ENCODE measurements at places on chromosomes 6 and 20.
A peak's percentile ranks its signal among the peaks of the same experiment; 100 is the strongest.

DNA sequence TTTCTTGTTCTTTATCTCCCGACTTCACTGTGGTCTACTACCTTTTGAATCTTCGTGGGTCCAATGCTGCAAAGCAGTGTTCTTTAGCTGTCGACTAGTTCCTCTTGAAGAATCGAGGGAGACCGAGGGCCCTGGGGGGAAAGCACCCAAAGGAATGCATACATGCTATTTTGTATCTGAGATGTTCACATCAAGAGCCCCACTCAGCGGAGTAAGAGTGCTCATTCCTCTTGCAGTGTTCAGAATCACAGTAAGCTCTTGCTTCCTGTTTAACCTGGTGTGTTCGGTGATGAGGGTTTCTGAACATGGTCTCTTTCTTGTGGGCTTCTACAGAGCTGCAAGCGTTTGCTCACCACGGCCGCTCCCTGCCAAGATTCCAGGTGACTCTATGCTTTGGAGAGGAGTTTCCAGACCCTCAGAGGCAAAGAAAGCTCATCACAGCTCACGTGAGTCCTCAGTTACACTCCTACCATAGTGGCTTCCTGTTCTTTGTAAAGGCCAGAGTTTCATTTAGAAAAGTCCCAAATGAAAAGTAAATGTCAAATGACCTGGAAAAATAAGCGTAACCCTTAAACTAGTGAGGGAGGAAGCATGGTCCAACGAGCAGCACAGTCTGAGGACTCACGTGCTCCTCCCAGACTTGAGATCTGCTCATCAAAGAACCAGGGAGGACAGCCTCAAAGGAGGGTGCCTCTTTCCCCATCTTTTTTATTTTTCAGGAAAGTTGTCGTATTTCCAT lies 13.3 kb downstream of the IRF4 start:
- DNase-seq, result no peak

DNA sequence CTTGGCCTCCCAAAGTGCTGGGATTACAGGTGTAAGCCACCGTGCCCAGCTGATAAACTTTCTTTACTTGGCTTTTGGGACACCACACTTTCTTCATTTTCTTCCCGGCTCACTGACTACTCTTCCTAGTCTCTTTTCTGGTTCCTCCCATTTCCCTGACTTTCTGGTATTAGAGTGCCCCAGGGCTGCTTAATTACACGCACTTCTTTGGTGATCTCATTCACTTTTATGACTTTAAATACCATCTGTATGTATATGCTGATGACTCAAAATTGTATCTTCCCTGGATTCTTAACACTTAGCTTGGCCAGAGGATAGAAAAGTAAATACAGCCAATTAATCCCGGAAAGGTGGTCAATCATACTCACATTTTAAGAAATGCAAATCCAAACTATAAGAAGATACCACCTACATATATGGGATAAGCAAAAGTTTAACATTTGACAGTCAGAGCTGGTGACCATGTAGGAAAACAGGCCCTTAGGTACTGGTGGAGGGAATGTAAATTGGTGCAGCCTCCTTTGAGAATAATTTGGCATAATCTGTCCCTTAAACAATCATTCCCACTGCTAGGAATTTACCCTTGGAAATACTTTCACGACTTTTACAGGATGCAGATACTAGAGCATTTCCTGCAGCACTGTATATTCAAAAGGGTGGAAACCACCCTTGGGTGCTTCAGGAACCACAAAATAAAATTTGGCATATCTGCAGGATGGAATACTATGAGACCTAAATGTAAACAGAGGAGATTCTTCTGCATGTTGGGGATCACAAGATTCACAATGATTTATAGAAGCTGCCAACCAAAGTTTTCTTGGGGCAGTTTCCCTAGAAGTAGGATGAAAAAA lies 9.4 kb upstream of the NANP start:
- DNase-seq, result no peak

- no peak for DNase-seq
These were observed 1.7 kb downstream of the RPS6KA2 start for GRCh38 chr6:166625356-166625755.

GRCh38 chr20:8798505-8798904 lies 270.4 kb upstream of the PLCB4 start:
- DNase-seq, result peak; percentile 15

DNA sequence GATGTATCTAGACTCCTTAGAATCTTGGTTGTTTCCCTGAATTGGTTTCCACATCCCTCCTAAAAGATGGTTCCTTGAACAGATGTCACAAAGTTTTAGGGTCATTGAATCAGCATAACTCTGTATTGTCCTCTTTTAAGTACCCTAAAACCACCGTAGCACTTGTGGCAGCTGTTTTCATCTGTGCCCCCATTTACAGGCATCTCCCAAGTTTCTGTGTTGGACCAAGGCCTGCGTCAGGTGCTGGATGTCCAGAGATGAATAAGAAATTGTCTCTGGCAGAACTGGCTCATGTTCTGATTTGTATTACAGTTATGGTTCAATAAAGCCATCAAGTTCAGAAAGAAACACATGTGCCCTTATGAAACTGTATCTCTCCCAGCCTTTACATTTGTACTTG lies 48.3 kb downstream of the CTNNBL1 start:
- no peak for DNase-seq

GRCh38 chr6:14743144-14743473 lies 502.8 kb upstream of the JARID2 start:
- DNase-seq, result no peak

- DNase-seq, result no peak
These were observed 55.1 kb downstream of the TBXT start for GRCh38 chr6:166112580-166112979.

DNA sequence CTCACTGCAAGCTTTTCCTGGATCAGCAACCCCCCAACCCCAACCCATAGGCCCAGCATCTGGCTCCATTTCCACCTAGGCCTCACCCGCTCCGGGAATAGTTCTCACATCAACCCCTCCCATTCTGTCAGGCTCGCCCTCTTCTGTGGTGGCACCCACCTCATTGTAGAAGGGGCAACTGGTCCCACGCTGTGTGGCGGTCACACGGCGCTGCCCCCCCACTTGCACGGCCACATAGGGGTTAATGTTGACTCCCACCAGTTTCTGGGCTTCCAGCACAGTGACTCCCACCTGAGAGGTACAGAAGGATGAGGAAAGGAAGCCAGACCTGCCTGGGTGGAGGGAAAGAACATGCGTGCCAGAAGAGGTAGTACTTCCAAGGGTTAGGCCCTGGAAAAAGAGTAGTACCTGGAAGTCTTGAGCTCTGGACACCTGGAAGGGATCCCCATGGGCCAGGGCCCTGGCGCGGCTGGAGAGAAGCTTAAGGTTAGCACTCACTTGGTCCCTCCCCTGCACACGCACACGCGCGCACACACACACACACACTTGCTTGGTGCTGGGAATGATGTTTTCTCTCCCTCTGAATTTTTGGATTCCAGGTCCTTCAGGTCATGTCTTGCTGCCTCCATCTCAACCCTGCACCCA lies 12.7 kb upstream of the SPAG4 start:
- DNase-seq, result no peak

GRCh38 chr20:54347166-54347833 lies 128.1 kb upstream of the DOK5 start:
- DNase-seq, result peak; percentile 73

GRCh38 chr6:28565823-28566526 lies 40.3 kb downstream of the GPX5 start:
- no peak for DNase-seq

DNA sequence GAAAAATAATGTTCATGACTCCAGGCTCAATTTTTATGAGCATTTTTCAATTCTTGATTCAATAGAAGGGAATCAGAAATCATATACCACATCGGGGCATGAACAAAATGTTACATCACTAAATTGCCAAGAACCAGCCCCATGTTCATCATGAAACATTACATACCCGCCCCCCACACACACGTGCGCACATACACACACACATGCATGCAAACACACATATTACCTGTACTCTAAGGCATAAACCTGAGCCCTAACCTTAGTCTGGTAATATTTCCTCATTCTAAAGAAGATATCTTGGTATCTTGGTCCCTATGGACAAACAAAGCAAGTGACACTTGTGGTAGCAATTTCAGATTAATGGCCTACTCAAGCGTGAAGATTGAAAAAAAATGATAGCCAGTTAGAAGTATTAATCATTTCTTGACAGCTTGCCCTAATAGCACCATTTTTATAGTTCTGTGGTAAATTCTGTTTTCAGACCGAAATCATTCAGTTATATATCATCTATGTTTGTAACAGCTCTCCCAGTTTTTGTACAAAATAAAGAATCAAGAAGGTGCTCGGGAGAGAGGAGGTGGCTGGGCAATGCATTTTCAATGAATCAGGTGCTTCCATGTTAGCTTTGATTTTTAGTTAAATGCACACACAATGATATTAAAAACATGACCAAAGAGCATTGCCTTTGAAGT lies 95.4 kb upstream of the DOK5 start:
- DNase-seq, result no peak

DNA sequence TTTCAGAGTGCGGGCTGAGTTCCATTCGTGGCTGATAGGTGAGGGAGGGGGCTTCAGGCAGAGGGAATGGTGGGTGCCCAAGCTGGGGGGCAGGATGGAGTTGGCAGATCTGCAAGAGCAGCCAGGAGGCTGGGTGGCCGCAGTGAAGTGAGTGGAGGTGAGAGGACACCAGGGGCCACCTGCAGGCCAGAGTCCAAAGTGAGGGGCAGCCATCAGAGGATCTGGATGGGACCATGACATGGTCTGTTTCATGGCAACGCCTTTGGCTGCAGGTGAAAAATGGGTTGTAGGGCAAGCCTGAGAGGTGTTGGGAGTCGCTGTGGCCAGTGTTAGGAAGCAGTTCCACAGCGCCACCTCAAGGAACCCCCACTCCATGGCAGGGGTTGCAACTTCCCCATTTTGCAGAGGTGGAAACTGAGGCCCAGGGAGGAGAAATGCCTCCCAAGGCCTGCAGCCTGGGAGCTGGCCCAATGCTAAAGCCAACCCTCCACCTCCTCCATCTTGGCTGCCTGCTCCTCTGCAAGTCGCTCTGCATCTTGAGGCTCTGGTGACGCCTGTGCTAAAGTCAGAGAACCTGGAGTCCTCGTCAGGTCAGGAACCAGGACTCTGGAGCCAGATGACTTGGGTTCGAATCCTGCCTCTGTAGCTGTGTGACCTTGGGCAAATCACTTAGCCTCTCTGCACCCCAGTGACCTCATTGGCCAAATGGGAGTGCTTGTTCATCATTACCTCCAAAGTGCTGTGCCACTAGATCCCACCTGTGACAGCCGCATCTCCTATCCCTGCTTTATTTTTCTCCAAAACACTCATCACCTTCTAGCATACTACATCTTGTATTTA lies 153.8 kb downstream of the CEBPB start:
- DNase-seq, result no peak

GRCh38 chr6:139409026-139409425 lies 34.6 kb upstream of the CITED2 start:
- DNase-seq, result peak; percentile 85

GRCh38 chr6:5569491-5569890 lies 308.2 kb downstream of the FARS2 start:
- no peak for DNase-seq

All from kidney glomerular epithelial cell (primary cell).